ENCODE measurements at places on chromosomes 4 and X.
A peak's percentile ranks its signal among the peaks of the same experiment; 100 is the strongest.

- DNase-seq = peak; percentile 70
These were observed 90.8 kb downstream of the DCTD start for GRCh38 chr4:182826391-182826790.

DNA sequence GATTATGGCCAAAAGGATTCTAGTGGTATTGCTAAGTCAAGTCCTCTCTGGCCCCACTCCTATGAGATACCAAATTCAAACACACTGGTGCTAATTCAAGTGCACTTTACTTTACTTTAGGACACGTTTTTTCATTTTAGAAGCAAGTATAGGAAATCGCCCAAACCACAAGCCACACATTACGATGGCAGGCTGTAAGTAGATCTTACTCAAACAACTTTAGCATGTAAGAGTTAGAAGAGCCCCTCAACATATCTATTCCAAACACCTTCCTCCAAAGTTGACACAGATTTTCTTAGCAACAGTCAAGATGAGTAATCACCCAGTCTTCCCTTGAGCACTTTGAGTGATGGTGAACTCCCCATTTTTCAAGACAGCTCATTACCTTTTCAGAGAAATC lies 43.6 kb downstream of the DRD5 start:
- DNase-seq = peak; percentile 50

DNA sequence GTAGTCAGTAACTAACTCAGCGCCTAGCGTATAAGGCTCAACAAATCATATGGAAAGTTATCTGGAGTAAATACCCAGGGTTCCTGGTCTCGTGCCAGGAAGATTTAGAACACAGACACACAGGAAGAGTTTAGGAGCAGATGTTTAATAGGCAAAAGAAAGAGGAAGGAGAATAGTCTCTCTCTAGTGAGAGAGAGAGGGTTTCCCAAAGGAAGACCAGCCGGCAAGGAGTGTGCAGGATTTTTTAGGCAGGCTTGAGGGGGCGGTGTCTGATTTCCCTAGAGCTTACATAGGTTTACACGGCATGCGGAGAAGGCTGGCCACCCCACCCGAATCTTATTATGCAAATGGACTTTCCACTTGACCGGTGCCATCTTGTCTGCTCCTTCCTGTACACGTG lies 284.0 kb upstream of the FRG1 start:
- DNase-seq = peak; percentile 69

- DNase-seq = peak; percentile 35
These were observed 124.8 kb upstream of the CITED1 start for GRCh38 chrX:72430405-72430968.

All from hematopoietic multipotent progenitor cell treated with erythropoietin and hydrocortisone succinate and interleukin-3 and kit ligand, for 4 days (in vitro differentiated cells).